ENCODE measurements at places on chromosomes 16 and 17.
A peak's percentile ranks its signal among the peaks of the same experiment; 100 is the strongest.

- peak overlapping the region; percentile 97 for H3K27ac ChIP-seq
- DNase-seq, result no peak
- no peaks in the 10 kb centered on the region for H3K27me3 ChIP-seq
- H3K4me3 ChIP-seq, result peak overlapping the region; percentile 95
Measured at GRCh38 chr16:3135126-3135715, 392 bp downstream of the ZNF213 start.

GRCh38 chr17:17798010-17798556 is 38.7 kb downstream of the SREBF1 start:
- peaks cover 3% of the 10 kb centered on the region for H3K36me3 ChIP-seq
- no peaks in the 10 kb centered on the region for H3K27me3 ChIP-seq
- no peak for DNase-seq
- H3K4me3 ChIP-seq, result no peak overlapping the region
- H3K4me1 ChIP-seq, result peaks cover 3% of the 10 kb centered on the region

DNA sequence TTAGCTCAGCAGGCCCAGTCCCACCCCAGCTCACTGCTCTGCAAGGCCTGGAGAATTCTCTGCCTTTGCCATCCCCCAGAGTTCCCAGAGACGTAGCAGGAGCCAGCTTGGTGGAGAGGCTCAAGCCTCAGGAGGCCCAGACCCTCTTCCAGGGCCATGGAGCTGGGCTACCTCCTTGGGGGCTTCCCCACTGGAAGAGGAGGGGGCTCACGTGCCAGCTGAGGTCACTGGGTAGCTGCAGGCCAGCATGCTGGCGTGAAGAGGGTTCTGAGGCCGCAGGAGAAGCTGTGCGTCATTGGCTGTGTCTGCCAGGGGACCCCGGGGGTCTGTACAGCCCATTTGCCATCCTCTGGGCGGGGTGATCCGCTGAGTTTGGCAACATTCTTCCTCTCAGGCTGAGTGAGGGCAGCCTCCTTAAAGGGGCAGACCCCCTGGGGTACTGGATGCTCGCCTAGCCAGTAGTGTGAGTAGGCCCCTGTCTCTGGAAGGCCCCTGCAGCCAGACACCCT is 131.6 kb downstream of the RAB11FIP4 start:
- DNase-seq, result no peak
- no peak overlapping the region for H3K4me3 ChIP-seq
- no peaks in the 10 kb centered on the region for H3K27me3 ChIP-seq

- H3K36me3 ChIP-seq, result no peaks in the 10 kb centered on the region
- no peaks in the 10 kb centered on the region for H3K27me3 ChIP-seq
- H3K27ac ChIP-seq, result peak within 1 kb of the TSS; percentile 18
- no peak for DNase-seq
Measured at GRCh38 chr17:74545843-74546230, at the start of gene CD300C. TSS of gene CD300C (minus strand) at chr17:74546115. CDS start at chr17:74545782, 333 bp downstream.

GRCh38 chr17:79592641-79593040 is 18.2 kb downstream of the RBFOX3 start:
- no peak for DNase-seq
- H3K27ac ChIP-seq, result no peak overlapping the region

- H3K27me3 ChIP-seq, result no peaks in the 10 kb centered on the region
- no peak for DNase-seq
- no peaks in the 10 kb centered on the region for H3K4me1 ChIP-seq
- no peaks in the 10 kb centered on the region for H3K36me3 ChIP-seq
- no peak overlapping the region for H3K4me3 ChIP-seq
Measured at GRCh38 chr17:60371416-60371815, 20.5 kb downstream of the USP32 start.

GRCh38 chr17:44887971-44888954 is 11.0 kb downstream of the EFTUD2 start:
- peaks cover 3% of the 10 kb centered on the region for H3K36me3 ChIP-seq
- no peak overlapping the region for H3K27ac ChIP-seq
- no peaks in the 10 kb centered on the region for H3K4me1 ChIP-seq
- H3K27me3 ChIP-seq, result no peaks in the 10 kb centered on the region
- DNase-seq, result no peak

- H3K4me3 ChIP-seq, result no peak overlapping the region
- H3K4me1 ChIP-seq, result no peaks in the 10 kb centered on the region
- no peak for DNase-seq
- H3K36me3 ChIP-seq, result peaks cover 73% of the 10 kb centered on the region
- H3K27ac ChIP-seq, result no peak overlapping the region
Measured at GRCh38 chr17:1872976-1873375, 43.2 kb downstream of the RPA1 start.

DNA sequence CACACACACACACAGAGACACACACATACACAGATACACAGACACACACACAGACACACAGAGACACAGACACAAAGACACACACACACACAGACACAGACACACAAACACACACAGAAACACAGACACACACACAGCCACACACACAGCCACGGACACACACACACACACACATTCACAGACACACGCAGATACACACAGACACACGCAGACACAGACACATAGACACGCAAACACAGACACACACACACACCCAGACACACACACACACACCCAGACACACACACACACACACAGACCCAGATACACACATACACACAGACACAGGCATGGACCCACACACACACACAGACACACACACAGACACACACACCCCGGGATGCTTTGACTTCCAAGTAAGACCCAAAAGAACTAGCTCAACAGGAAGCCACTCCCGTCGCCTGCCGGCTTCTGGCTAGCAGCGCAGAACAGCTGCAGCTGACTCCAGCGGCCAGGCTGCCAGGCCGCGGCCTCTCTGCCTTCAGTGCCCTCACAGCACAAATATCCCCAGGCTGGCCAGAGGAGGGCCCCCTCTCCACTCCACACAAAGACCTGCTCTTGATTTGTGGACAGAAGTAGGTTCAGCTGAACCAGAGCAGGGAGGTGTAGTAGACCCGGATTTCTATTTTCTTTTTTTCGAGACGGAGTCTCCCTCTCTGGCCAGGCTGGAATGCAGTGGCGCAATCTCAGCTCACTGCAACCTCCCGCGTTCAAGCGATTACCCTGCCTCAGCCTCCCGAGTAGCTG is 6.0 kb upstream of the CHRNE start:
- H3K4me1 ChIP-seq, result no peaks in the 10 kb centered on the region
- peak; percentile 86 for DNase-seq
- no peaks in the 10 kb centered on the region for H3K36me3 ChIP-seq
- no peak overlapping the region for H3K27ac ChIP-seq
- no peak overlapping the region for H3K4me3 ChIP-seq

DNA sequence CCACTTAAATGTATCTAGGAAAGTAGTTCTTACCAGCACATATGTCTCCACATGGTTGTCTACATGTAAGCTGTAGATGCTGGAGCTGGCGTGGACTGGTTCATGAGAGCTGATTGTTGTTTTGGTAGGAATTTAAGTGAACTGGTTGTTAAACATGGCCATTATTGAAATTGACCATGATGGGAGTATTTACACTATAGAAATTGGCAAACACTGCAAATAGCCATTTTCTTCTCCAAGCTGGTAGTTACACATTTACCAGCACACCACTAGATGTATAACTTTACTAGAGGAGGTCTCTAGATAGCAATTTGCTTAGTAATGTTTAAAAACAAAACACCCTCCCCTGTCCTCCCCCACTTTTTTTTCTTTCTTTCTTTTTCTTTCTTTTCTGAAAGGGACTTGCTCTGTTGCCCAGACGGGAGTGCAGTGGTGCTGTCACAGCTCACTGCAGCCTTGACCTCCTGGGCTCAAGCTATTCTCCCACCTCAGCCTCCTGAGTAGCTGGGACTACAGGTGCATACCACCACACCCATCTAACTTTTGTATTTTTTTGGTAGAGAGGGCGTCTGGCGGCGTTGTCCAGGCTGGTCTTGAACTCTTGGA is 24.2 kb downstream of the IGSF6 start:
- DNase-seq, result no peak
- no peaks in the 10 kb centered on the region for H3K27me3 ChIP-seq
- peaks cover 17% of the 10 kb centered on the region for H3K4me1 ChIP-seq

DNA sequence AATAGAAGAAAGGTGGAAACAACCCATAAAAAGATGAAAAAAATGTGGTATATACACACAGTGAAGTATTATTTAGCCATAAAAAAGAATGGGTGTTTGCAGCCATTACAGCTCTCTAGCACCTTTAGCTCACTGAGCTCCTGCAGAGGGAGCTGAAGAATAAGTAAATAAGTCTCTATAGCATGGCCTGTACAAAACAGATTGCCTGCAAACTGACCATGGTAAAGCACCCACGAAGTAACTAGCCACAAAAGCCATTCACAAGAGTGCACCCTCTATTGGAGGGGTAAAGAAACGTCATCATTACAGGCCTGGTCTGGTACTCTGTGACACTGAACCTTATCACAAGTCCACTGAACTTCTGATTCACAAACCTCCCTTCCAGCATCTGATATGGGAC is 76.3 kb downstream of the USP32 start:
- no peaks in the 10 kb centered on the region for H3K27me3 ChIP-seq
- H3K36me3 ChIP-seq, result no peaks in the 10 kb centered on the region
- H3K27ac ChIP-seq, result no peak overlapping the region
- H3K4me1 ChIP-seq, result no peaks in the 10 kb centered on the region
- no peak overlapping the region for H3K4me3 ChIP-seq
- no peak for DNase-seq

DNA sequence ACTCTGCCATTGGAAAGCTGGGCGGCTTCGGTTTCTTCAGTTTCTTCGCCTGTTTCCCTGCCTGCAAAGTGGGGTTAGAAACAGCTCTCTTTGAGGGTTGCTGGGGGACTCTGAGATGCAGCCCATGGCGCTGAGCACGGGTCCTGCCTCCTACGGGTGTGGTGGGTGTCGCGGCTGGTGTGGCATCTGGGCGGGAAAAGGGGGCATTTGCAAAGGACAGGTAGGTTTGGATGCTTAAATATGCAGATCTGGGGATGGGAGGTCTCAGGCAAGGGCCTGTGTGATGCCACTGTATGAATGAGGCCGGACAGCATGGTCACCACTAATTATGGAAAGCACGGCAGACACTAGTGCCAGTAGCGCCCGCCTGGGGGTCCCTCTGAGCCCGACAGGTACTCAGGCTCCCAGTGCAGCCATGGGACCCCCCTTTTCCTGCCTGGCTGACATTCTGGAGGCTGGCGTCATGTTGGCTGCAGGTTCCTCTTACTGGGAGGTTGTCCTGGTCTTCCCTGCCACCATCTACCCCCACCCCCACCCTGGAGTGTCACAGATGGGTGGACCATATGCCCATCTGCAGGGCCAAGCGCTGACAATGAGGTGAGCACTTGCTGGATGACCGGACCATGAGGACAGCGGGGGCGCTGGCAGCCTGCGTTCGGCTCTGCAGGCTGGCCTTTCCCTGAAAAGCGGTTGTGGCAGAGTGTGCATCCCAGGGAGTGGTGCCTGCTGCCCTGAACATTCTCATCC is 237.7 kb downstream of the SEC14L1 start:
- H3K4me3 ChIP-seq, result no peak overlapping the region
- H3K36me3 ChIP-seq, result no peaks in the 10 kb centered on the region
- H3K27me3 ChIP-seq, result no peaks in the 10 kb centered on the region
- no peaks in the 10 kb centered on the region for H3K4me1 ChIP-seq

DNA sequence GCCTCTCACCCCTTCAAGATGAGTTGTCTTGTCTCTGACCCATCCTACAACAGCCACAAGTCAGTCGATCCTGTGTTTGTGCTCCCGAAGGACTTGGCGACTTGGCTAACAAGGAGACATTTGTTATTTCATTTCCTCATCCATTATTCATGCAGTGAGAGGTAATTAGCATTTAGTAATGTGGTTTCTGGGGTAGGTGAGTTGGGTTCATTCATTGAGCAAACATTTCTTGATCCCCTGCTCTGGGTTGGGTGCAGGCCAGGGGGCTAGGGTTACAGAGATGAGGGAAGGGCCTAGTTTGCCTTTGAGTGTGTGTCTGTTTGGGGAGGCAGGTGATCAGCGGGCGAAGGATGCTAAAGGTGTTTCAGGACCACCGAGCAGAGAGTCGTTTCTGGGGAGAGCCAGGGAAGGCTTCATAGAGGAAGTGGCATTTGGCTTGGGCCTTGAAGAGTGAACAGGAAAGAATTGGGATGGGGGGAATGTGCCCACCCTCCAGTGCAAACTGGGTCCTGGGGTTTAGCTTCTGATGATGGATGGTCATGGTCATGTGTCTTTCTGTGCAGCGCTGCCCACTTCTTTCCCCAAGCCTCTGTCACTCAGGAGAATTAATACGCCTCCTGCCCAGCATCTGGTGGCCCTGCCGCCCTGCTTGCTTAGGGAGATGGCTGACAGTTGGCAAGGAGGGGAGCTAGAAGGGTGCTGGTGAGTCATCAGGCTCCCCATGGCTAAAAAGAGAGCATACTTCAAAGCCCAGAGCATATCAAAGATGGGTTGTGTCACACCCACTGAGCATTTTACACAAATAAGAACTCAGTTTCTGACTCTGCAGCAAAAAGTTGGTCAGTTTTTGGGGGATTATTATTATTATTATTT is 38.5 kb downstream of the MSI2 start:
- H3K4me3 ChIP-seq, result no peak overlapping the region
- no peak overlapping the region for H3K27ac ChIP-seq
- H3K36me3 ChIP-seq, result no peaks in the 10 kb centered on the region
- H3K27me3 ChIP-seq, result no peaks in the 10 kb centered on the region
- DNase-seq, result no peak

GRCh38 chr16:27636453-27637240 is 86.7 kb downstream of the KATNIP start:
- H3K27ac ChIP-seq, result no peak overlapping the region
- no peak for DNase-seq
- H3K27me3 ChIP-seq, result no peaks in the 10 kb centered on the region

DNA sequence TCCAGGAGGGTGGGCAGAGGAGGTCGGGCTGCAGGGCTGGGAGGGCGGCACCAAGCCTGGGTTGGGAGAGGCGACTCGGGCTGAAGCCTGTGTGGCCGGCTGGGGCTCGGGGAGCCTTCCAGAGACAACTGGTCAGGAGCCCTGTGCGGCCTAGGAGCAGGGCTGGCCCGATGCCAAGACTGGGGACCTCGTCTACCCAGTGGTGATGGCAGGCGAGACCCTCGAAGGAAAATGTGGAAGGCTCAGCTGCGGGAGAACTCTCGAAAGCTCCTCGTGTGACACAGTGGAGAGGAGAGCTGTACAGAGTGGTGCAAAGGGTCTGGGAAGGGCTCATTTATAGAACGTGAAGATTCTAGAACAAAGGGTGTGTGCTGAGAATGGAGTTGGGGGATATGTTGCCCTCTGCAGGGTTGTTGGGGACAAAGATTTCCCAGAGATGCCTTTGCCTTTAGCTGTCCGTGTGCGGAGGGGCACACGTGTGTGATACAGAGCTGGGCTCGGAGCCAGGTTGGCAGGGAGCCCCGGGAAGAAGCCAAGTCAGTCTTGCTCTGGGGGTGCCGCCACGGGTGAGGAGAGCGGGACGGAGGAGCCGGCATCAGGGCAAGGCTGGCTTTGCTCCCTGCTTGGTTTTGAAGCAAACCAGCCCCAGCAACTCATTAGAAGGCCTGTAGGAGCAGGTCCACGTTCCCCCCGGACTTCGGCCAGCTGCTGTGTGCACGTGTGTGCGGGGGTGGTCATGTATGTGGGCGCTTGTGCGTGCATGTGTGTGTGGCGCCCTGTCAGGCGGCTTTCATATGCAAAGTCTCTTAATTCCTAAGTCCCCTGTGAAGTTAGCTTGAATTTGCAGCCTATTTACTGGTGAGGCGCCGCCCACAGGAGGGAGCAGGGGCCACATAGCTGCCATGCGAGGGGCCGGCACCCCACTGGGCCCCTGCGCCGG is 132.4 kb upstream of the CHMP6 start:
- peak; percentile 67 for DNase-seq
- H3K27ac ChIP-seq, result peak overlapping the region; percentile 65
- H3K4me1 ChIP-seq, result peaks cover 12% of the 10 kb centered on the region
- H3K27me3 ChIP-seq, result no peaks in the 10 kb centered on the region

- H3K27me3 ChIP-seq, result no peaks in the 10 kb centered on the region
- no peak for DNase-seq
- no peaks in the 10 kb centered on the region for H3K4me1 ChIP-seq
- H3K36me3 ChIP-seq, result no peaks in the 10 kb centered on the region
- H3K27ac ChIP-seq, result no peak overlapping the region
Measured at GRCh38 chr16:15491411-15491810, 57.0 kb downstream of the BMERB1 start.

Data from tibial nerve (tissue), 4 donors.